ENCODE measurements at places on chromosomes 2 and 18. TPM values are rescaled to one million over a fixed set of nuclear protein-coding genes. Genes with fewer than 3 reads are reported as not detected.

The STK16 gene
- 18.8 TPM for total RNA-seq

The CCDC195 gene
- total RNA-seq = not detected

The GREB1 gene
- 0.17 TPM for total RNA-seq

The GALNT3 gene
- 0.84 TPM for total RNA-seq

The SOX11 gene
- 7.4 TPM for total RNA-seq

The RGPD4 gene
- total RNA-seq = not detected

The UPP2 gene
- total RNA-seq = not detected

The GPR17 gene
- total RNA-seq = not detected

The HOXD8 gene
- not detected for total RNA-seq

The ST8SIA3 gene
- total RNA-seq = not detected

The PLCD4 gene
- 0.67 TPM for total RNA-seq
